Substantia nigra (tissue), 51 donors: ENCODE measurements at places on chromosomes 7 and 10.
A peak's percentile ranks its signal among the peaks of the same experiment; 100 is the strongest.

- no peak for DNase-seq
These were observed 12.8 kb downstream of the CPA1 start for GRCh38 chr7:130393101-130393561.

- DNase-seq = no peak
These were observed 50.0 kb downstream of the CFAP58 start for GRCh38 chr10:104403636-104404035.

- DNase-seq = no peak
These were observed 497.5 kb upstream of the ZMIZ1 start for GRCh38 chr10:78571286-78571685.

DNA sequence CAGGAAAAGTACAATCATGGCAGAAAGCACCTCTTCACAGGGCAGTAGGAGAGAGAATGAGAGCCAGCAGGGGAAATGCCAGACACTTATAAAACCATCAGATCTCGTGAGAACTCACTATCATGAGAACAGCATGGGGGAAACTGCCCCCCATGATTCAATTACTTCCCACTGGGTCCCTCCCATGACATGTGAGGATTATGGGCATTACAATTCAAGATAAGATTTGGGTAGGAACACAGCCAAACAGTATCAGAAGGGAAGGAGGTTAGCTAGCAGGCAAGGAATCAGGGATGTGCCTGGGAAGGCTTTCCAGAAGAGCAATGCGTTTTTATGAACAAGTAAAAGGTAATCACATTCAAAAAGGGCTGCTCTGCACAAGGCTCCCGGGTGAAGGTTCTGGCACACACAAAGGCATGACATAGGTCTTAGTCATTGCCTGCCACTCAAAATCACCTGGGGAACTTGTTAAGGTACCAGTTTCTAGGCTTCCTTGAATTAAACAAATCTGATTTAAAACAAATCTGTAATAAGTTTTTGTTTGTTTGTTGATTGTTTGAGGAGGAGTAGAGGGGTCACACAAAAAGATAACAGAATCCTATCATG is 40.9 kb downstream of the BMPER start:
- no peak for DNase-seq

DNA sequence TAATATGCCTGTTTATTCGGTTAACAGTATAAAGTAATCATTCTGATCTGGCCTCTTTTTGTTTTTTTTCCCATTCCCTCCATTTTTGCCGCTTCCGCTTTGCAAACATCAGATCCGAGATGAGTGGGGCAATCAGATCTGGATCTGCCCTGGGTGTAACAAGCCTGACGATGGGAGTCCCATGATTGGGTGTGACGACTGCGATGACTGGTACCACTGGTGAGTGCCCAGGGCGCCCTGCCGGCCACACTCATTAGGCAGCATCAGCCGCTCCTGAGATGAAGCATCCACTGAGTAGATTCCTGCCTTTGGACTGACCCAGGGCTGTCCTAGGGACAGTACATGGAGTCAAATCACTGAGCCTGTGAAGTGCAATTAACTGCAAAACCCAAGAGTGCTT is 40.9 kb upstream of the GATA3 start:
- no peak for DNase-seq

DNA sequence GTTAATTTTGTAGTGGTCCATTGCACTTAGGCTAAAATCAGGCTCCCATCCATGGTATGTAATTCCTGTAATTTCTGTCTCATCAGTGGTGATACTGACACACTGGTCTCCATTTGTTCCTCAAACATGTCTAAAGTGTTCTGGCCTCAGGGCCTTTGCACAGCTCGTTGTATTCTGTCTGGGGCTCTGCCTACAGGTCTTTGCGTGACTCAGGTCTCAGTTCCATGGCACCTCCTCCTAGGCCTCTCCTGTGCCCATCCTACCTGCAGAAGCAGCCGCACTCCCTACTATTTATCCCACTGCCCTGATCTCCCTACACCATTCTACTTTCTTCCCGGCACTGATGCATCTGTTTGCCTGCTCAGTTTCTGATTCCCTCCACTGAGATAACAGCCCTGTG is 173.8 kb downstream of the ITGA8 start:
- no peak for DNase-seq

- no peak for DNase-seq
These were observed 63.2 kb downstream of the VCL start for GRCh38 chr10:74061104-74061503.

- no peak for DNase-seq
These were observed 98.8 kb downstream of the ADK start for GRCh38 chr10:74249865-74250264.

DNA sequence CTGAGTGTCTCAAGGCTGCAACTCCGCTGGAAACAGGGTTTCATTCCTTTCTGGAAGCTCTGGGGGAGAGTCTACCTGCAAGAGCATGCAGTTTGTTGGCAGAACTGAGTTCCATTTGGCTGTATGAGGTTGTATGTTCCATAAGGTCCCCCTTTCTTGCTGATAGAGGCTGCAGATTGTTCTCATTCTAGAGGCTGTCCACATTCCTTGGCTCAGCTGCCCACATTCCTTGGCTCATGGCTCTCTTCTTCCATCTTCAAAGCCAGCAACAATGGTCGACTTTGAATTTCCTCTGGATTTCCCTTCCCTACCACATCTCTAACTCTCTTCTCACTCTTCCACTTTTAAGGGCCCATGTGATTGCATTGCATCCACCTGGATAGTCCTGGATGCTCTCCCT is 147.3 kb upstream of the CDCA7L start:
- DNase-seq = no peak

GRCh38 chr7:31683445-31684225 is 3.4 kb upstream of the PPP1R17 start:
- no peak for DNase-seq

DNA sequence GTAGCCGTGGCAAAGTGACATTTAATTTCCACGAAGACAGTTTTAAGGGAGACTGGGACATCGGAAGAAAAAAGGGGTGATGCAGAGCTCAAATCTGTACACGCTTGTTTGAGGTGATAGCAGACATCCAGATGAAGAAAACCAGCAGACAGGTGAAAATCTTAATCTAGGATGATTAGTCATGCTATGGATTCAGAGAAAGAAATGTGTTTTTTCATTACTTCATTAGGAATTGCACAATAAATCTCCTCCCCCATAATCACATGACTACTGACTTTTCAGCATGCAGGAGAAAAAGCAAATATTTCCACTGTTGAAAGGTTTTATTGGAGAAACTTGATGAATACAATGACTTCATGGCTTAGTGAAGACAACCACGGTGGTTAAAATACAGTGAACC is 2.5 kb downstream of the NUDT5 start:
- no peak for DNase-seq

- peak; percentile 16 for DNase-seq
These were observed 23.9 kb upstream of the CALD1 start for GRCh38 chr7:134755422-134756022.

DNA sequence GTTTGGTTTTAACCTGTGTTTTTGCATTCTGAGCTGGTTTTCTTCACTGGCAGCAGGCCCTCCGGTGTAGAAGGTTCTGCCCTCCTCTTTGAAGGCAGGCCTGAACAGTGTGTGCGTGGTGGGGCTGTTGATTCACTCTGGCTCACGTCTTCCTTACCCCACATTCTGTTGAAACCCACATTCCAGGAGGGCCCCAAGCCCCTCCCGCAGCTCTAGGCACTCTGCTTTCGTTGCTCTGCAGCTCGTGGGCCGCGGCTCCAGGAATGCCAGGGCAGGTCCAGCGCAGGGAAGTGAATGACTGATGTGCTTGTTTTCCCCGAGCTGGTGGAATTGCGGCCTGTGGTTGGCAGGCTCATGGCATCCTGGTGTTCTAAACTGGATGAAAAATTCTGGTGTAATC is 49.0 kb downstream of the HTRA1 start:
- no peak for DNase-seq

DNA sequence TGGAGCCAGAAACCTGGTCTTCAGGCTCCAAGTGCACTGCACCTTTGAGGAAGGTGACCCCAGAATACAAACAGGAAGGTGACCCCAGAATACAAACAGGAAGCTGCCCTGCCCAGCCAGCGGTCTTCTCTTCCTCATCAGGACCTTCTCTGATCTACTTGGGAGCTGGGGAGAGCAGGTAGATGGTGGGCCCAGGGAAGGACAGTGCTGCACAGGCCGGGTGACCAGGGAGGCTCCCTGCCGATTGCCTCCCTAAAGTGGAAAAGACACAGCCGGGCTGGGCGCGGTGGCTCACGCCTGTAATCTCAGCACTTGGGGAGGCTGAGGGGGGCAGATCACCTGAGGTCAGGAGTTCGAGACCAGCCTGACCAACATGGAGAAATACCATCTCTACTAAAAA is 151.8 kb upstream of the CHST15 start:
- no peak for DNase-seq

GRCh38 chr10:129719889-129720590 is 244.0 kb downstream of the EBF3 start:
- DNase-seq = no peak

GRCh38 chr7:142603870-142604448 is 145.3 kb upstream of the PRSS1 start:
- DNase-seq = no peak

GRCh38 chr10:33643042-33643441 is 308.6 kb upstream of the NRP1 start:
- no peak for DNase-seq
